ENCODE measurements at places on chromosomes 7 and 10.

DNA sequence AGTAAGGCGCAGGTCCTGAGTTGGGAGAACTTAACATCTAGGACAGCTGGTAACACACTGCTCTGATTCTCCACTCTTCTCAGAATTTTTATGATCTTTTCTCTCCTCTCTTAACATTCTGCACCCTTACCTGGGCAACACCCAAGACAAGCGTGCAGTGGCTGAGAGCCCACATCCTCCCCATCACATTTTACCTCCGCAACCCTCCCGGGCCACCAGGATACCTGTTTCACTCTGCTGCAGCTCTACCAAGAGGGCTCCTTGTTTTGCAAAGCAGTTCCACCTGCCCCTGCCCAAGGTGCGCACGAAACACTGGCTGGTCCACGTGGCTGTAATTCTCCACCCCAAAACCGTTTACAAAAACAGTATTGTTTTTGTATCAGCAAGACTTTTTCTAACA, 81.5 kb downstream of the ITIH5 start:
- DNase-seq, result no peak

DNA sequence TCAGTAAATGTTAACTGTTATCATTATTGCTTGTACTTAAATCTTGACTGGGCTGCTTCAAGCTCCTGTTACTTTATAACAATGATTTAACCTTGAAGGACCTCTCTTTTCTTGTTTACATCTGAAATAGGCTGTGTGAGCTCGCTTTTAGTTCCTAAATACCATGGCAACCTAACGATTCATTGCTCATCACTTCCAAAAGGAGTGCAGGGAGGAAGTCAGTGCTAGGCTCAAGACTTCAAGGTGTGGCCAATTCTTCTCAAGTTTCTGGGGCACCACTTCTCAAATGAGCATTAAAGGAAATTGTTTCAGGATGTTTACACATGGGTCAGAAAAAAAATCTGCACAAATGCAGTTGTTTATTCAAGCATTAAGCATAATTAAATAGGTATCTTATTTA, 284.2 kb downstream of the MTERF1 start:
- DNase-seq, result no peak

DNA sequence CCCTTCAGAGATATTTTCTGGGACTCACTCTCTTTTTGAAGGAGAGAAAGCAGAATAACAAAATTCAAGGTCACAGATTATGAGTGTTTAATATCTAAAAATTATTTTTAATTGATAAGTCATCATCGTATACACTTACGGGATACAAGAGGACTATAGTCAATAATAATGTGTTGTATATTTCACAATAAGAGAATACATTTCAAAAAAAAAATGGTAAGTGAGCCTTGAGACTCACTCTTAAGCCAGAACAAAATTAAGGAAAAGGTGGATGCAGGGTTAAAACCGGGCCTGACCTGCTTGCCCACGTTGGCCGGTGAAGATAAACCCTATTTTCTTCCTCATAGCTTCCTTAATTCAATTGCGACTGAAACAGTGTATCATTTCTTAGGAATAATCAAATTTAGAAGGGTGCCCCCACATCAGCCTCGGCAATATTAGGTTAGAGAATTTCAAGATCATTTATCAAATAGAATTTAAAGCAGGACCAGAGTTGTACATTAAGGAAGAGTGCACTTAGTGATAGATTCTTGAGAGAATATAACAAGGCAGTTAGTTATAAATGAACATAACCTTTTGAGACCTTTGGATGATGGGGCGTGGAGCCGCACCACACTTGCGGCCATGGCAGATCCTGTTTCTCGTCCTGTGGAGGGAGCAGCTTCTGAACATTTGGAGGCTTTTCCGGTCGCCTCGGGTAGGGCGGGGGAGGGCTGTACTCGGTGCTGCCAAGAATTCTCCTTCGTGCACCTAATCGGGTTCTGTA, 321.8 kb downstream of the PAXIP1 start:
- no peak for DNase-seq

GRCh38 chr10:98959379-98959778, 276.3 kb downstream of the HPSE2 start:
- DNase-seq, result no peak

DNA sequence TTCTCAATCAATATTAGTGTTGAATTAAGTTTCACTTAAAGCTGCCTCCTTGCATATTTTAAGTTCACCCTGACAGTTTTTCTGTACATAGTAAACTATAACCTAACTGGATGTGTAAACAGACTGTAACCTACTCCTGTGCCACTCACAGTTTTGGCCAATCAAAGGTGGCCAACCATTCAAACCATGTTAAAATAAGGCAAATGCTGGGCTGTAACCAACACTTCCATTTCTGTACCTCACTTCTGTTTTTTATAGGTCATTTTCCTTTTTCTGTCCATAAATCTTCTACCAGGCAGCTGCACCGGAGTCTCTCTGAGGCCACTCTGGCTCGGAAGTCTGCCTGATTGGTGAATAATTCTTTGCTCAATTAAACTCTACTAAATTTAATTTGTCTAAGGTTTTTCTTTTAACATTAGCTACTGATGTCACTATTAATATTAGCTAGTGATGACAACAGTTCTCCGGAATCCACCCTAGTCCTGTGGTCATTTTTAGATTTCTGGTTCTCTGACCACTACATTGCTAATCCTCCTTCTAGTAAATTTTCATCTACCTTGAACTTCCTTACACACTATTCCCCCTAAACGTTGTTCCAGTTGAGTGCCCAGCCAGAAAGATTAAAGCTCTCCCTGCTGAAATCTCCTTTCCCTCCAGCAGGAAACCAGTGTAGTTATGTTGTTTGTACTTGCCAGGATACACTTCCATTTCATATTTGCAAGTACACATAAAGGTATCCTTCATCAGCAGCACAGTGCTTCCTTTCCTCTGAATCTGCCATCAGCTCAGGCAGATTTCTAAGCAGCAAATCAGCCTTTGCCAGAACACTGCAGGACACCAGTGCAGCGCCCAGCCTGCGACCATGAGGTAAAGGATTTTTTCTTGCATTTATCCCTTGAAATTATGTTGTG, 18.6 kb upstream of the IFIT2 start:
- DNase-seq, result no peak

- DNase-seq, result no peak
These were observed 826.7 kb downstream of the TYW1 start for GRCh38 chr7:67823345-67823744.

DNA sequence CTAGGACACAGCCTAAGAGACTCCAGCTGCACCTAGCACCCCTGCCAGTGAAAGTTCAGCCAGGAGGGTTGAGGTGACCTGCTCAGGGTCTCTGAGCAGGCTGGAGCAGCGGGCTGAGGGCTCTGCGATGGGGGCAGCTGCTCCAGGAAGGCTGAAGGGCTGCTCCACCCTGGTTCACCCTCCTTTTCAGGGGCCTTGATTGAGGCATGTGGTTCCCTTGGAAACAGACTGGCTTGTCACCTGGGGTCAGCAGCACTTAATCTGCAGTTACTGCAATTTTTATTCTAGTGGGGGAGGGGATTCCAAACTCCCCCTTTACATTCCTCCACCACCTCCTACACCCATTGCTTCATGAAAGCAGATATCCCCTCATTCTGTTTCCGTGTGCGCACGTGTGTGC, 85.3 kb upstream of the UNC5B start:
- no peak for DNase-seq

GRCh38 chr10:130459851-130460490, 323.8 kb downstream of the GLRX3 start:
- no peak for DNase-seq

- DNase-seq, result no peak
These were observed 14.6 kb downstream of the LRRC17 start for GRCh38 chr7:102927312-102927933.

- no peak for DNase-seq
These were observed 4.7 kb upstream of the NRBF2 start for GRCh38 chr10:63128443-63128842.

- no peak for DNase-seq
These were observed 4.9 kb downstream of the HIPK2 start for GRCh38 chr7:139772873-139773272.

GRCh38 chr10:121624836-121625486, 26.7 kb upstream of the FGFR2 start:
- DNase-seq, result no peak

DNA sequence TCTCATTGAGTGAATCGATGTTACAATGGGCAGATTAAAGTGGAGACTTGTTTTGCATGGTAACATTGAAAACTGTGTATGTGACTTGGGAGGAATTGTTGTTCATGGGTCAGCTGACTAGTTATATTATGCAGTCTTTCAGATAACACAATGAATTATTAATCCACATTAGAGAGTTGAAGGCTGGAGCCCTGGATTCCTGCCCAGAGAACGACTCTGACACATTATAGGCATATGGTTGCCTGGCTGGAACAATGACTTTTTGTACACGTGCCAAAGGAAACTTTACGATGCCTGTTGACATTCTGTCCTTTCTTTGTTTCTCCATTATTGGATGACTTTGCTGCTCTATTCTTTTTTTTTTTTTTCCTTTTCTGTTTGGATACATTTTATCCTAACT, 52.3 kb upstream of the TMEM229A start:
- no peak for DNase-seq

DNA sequence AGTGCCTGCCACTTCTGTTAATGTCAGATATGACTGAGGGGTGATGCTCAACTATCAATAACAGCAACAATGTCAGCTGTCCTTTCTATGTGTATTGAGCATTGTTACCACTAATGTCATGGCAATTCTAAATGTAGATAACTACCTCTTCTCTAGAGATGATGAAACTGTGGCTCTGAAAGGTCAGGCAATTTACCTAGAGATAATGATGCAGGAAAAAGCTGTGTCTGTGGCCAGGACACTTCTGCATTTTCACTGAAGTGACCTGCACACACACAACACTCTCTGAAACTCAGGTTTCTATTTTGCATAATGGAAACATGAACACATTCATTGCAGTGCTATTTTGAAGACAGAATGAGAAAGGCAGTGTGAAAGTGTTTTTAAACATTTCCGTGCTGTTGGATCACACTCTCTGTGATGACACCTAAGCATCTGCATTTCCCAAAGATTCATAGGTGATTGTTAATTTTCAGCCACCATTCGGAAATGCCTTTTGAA, 148.2 kb downstream of the KCND2 start:
- no peak for DNase-seq

- DNase-seq, result no peak
These were observed 133.4 kb upstream of the CSTF2T start for GRCh38 chr10:51832652-51833383.

- no peak for DNase-seq
These were observed 264.7 kb downstream of the BAMBI start for GRCh38 chr10:28942012-28942411.

DNA sequence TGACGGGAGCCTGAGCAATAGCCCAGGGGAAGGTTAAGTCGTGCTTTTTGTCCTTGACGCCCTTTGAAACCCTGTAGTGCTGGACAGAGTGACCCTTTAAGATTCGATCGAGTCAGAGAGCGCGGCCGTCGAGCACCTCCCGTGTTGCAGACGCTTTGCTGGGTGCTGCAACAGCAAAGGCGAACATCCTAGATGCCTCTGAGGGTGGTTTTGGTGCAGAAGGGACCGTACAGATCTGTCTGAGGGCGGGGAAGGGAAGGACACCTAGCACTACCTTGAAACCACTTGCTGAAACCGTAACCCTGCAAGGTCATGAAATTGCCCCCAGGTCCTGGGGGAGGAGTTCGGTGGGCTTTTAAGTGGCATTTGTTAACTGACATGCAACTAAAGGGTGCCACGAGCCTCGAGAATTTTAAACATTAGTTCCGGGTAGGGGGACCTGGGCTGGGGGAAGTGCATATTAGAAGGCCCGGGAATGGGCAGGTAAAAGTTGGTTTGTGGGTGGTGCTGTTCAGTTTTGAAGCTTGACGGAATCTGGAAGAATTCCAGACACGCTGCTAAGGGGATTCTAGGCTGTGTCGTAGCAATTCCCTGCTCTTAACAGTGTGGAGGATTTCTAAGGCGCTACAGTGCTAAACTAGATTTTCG, 786 bp downstream of the ATP5F1C start:
- no peak for DNase-seq

GRCh38 chr10:26367771-26368170, 70.4 kb upstream of the APBB1IP start:
- no peak for DNase-seq

- DNase-seq, result no peak
These were observed 35.1 kb upstream of the WIPF3 start for GRCh38 chr7:29771081-29771816.

DNA sequence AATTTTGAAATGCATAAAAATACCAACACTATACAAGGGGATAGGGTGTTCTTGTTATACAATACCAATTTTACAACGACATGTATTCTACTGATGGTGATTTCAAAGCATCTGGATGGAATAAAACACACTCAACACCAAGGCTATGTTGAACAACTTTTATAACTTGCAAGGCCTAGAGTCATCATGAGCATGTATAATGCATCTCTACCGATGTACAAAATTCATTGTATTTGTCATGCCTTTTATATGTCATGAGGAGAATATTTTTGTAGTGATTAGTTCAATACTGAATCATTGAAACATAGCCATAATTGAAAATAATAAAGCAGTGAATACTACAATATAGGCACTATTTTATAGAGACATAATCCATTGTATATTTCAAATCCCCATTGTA, 160.2 kb downstream of the ETV1 start:
- DNase-seq, result no peak

DNA sequence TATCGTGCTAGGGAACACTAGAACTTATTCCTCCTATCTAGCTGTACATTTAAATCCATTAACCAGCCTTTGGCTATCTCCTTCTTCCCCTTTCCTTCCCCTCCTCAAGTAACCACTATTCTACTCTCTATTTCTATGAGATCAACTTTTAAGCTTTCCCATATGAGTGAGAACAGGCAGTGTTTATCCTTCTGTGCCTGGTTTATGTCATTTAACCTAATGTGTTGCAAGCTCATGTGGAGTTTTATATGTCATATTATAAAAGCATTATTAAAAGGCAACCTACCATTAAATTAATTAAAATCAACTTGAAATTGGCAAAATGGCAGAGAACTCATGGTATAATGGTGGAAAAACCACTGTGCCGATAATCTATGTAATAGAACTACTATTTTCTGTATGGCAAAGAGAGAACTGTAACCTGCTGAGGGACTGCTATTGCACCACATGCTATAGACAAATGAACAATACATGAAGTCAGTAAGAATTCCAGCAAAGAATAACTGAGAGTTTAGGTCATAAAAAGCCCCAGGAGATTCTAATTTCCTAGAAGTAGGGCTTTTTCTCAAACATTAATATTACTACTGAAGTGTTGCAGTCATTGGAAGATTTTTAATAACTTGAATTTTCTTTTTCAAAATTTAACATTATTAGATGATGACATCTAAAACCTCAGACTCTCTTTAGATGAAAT, 81.8 kb downstream of the LRRN3 start:
- no peak for DNase-seq

Data from T-helper 17 cell (primary cell).